ENCODE measurements at places on chromosomes 6 and 20. TPM values are rescaled to one million over a fixed set of nuclear protein-coding genes. Genes with fewer than 3 reads are reported as not detected.

DNA sequence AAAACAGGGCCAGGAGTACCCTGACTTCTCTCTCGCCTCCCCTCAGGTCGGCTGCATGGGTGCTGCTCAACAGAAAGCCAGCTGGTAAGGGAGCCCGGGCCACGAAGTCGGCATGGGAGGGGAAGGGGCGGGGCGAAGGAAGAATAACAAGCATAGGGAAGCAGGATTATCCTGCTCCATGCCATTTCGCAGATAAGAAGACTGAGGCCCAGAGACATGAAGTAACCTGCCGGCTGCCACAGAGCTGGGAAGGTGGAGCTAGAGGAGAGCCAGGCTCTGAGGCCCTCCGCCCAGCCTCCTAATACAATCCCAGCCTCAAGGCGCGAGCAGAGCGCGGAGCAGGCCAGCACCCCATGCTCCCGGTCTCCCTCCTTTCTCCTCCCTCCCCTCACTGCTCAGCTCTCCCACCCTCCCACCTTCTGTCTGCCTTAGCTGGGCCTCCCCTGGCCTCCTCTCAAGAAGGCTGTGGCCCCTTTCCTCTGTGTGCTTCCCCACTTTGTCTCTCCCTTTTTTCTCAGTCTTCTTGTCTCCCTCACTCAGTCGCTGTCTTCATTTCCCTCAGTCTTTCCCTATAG lies 13.2 kb upstream of the HMGA1 start:
- no peaks in the 10 kb centered on the region for H3K36me3 ChIP-seq
- no peak for DNase-seq
- H3K4me1 ChIP-seq, result peaks cover 12% of the 10 kb centered on the region
- H3K27ac ChIP-seq, result peak overlapping the region; percentile 45

DNA sequence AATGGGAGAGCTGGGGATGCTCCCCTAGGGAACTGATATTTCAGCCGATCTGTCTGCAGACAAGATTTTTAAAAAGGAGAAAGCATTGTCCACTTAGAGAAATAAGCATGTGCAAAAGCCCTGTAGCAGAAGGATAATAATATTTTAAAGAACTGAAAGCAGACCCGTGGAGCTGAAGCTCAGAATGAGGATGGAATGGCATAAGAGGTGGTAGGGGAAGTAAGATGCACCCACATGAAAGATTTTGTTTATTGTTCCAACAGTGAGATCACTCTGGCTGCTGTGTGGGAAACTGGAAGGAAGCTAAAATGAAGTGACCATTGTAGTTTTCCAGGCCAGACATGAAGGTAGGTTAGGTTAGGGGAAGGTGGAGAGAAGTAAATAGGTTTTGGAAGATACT lies 266.4 kb upstream of the PRDM1 start:
- no peak overlapping the region for H3K27ac ChIP-seq
- H3K36me3 ChIP-seq, result no peaks in the 10 kb centered on the region
- H3K27me3 ChIP-seq, result no peaks in the 10 kb centered on the region
- no peaks in the 10 kb centered on the region for H3K4me1 ChIP-seq
- no peak overlapping the region for H3K4me3 ChIP-seq
- no peak for DNase-seq

- DNase-seq, result peak; percentile 54
- H3K4me1 ChIP-seq, result peaks cover 46% of the 10 kb centered on the region
- peaks cover 29% of the 10 kb centered on the region for H3K36me3 ChIP-seq
- H3K27me3 ChIP-seq, result no peaks in the 10 kb centered on the region
Observed at GRCh38 chr20:62405108-62405980, 1.7 kb downstream of the CABLES2 start.

DNA sequence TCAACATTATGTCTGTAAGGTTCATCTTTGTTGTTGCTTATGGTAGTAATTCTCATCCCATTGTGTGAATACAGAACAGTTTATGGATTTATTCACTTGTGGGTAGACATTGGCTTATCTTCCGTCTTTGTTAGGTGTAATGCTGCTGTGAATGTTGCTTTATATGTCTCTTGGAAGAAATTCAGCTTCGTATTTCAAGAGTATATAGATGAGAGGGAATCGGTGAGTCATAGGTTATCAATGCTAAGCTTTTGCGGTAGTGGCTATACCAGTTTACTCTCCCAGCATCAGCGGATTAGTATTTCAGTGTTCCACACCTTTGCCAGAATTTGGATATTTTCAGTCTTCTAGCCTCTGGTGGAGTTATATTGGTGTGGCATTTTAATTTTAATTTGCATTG lies 77.8 kb downstream of the ZFAND3 start:
- H3K4me3 ChIP-seq, result no peak overlapping the region
- H3K27me3 ChIP-seq, result no peaks in the 10 kb centered on the region
- no peaks in the 10 kb centered on the region for H3K4me1 ChIP-seq
- no peak overlapping the region for H3K27ac ChIP-seq
- DNase-seq, result no peak

- H3K27me3 ChIP-seq, result no peaks in the 10 kb centered on the region
- no peak overlapping the region for H3K4me3 ChIP-seq
- no peaks in the 10 kb centered on the region for H3K36me3 ChIP-seq
- DNase-seq, result no peak
Observed at GRCh38 chr6:9937031-9937763, 477.7 kb downstream of the TFAP2A start.

GRCh38 chr6:3418496-3419060 lies 38.3 kb downstream of the SLC22A23 start:
- H3K36me3 ChIP-seq, result peaks cover 8% of the 10 kb centered on the region
- no peaks in the 10 kb centered on the region for H3K27me3 ChIP-seq
- H3K4me1 ChIP-seq, result peaks cover 38% of the 10 kb centered on the region
- DNase-seq, result peak; percentile 81
- H3K27ac ChIP-seq, result peak overlapping the region; percentile 76

GRCh38 chr6:24321538-24322162 lies 36.2 kb downstream of the DCDC2 start:
- H3K27ac ChIP-seq, result no peak overlapping the region
- H3K4me1 ChIP-seq, result no peaks in the 10 kb centered on the region
- H3K4me3 ChIP-seq, result no peak overlapping the region
- no peaks in the 10 kb centered on the region for H3K27me3 ChIP-seq
- no peak for DNase-seq

DNA sequence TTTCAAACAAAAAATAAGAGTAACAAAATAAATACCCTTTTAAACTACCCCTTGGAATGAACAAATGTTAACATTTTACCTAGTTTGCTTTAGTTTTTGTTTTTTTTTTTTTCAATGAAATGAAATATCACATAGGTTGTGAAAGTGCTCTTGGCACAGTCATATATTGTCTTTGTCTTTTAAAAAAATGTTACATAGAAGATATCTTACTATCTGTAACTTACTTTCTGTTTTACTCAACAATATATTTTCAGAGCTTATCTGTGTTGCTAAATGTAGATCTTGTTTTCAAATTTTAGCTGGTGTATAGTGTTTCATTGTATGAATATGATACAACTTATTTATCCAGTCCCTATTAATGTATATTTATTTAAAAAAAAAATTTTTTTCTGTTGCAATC lies 8.6 kb downstream of the CEP57L1 start:
- H3K36me3 ChIP-seq, result no peaks in the 10 kb centered on the region
- H3K27ac ChIP-seq, result no peak overlapping the region
- no peaks in the 10 kb centered on the region for H3K4me1 ChIP-seq
- no peak for DNase-seq
- no peaks in the 10 kb centered on the region for H3K27me3 ChIP-seq

DNA sequence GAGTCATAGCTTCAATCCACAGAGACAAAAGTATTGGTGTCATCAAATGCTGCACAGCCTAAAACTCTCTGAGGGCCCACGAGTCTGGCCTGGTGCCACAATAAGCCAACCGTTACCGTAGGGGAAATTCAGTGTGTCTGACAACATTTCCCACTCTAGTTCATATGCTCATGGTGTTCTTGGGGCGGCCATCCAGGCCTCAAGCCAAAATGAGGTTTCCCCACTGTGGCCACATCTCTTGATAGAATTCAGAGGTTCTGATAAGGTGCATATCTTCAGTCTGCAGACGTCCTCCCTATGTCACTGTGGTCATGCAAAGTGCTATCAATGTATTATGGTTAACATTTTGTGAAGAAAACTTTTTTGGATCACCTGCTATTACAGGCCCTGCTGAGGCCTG lies 627.7 kb downstream of the QKI start:
- H3K27me3 ChIP-seq, result no peaks in the 10 kb centered on the region
- H3K4me1 ChIP-seq, result no peaks in the 10 kb centered on the region
- no peak for DNase-seq
- H3K4me3 ChIP-seq, result no peak overlapping the region

GRCh38 chr6:167452338-167453081 lies 127.6 kb downstream of the TTLL2 start:
- no peaks in the 10 kb centered on the region for H3K4me1 ChIP-seq
- no peak overlapping the region for H3K27ac ChIP-seq
- peaks cover 6% of the 10 kb centered on the region for H3K27me3 ChIP-seq
- H3K36me3 ChIP-seq, result no peaks in the 10 kb centered on the region

DNA sequence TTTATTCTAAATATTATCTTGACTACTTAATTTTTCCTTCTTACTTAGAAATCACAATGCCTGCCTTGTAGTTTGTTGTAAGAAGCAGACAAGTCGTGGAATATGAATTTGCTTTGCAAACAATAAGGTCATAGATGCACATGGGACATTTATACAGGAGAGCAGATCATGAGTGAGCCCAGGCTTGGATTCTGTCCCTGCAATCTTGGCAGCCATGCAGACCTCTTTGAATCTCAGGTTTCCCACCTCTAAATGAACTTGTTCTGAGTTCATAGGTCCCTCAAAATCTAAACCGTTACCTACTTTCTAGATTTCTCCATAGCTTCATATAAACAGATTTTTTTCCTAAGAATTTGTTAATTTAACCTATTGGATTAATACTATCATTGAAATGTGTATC lies 19.5 kb downstream of the KIAA0408 start:
- H3K27ac ChIP-seq, result no peak overlapping the region
- H3K27me3 ChIP-seq, result no peaks in the 10 kb centered on the region
- no peak for DNase-seq
- H3K4me3 ChIP-seq, result no peak overlapping the region

DNA sequence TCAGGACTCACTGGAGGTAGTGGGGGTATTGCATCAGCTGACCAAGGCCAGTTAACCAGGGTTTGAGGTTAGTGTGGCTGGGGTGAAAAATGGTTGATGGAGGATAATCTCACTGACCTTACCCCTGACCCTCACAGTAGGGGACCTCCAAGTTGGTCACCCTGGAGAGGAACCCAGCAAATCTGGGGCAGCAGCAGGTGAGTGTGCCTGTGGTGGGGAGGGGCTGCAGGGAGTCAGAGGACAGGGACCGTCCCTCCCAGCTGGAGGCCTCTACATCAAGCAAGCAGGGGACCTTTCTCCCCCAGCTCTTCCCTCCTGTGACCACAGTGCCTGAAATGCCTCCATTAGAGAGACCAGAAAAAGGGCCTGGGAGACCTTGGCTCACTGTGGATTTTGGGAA lies 49.1 kb upstream of the ZNF337 start:
- no peaks in the 10 kb centered on the region for H3K4me1 ChIP-seq
- H3K4me3 ChIP-seq, result no peak overlapping the region
- no peaks in the 10 kb centered on the region for H3K27me3 ChIP-seq
- no peak overlapping the region for H3K27ac ChIP-seq
- no peaks in the 10 kb centered on the region for H3K36me3 ChIP-seq
- no peak for DNase-seq

- H3K27me3 ChIP-seq, result no peaks in the 10 kb centered on the region
- peak overlapping the region; percentile 66 for H3K4me3 ChIP-seq
- H3K4me1 ChIP-seq, result no peaks in the 10 kb centered on the region
- no peaks in the 10 kb centered on the region for H3K36me3 ChIP-seq
Observed at GRCh38 chr6:28105245-28105639, 19.2 kb upstream of the ZSCAN16 start.

GRCh38 chr6:27138837-27139755 lies 108.4 kb upstream of the PRSS16 start:
- peak overlapping the region; percentile 51 for H3K4me3 ChIP-seq
- H3K27ac ChIP-seq, result peak overlapping the region; percentile 89
- peak; percentile 94 for DNase-seq

- peaks cover 3% of the 10 kb centered on the region for H3K27me3 ChIP-seq
- DNase-seq, result no peak
- H3K27ac ChIP-seq, result no peak overlapping the region
- H3K36me3 ChIP-seq, result no peaks in the 10 kb centered on the region
Observed at GRCh38 chr6:159172091-159172491, 2.9 kb downstream of the FNDC1 start.

DNA sequence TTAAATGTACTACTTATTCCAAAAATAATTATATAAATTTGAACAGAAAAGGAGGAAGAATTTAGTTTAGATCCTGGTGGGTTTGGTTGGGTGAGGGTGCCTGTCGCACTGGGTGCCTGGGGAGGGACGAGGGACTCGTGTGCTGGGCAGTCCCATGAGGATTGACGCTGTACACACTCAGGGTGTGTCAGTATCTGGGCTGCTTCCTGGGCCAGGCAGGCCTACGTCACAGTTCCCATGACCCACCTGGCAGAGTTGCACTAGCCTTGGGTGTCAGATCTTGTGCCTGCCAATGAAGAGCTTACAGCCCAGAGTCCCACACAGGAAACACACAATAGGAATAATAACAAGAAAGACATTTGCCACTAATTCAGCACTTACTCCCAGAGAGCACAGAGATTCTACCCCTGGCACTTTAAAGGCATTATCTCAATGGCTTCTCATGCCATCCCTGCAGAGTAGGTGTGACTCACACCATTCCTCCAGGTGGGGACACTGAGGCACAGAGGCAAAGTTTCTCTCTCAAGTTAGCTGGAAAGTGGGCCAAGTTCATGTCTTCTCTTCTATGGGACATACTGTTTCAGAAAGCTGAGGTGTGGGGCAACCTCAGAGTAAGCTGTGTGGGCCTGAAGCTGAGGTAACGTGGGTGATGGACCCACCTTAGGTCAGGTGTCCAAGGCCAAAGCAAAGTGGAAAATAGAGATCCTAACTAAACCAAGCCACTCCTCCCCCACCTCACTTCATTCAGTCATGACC lies 1.3 kb upstream of the SDCBP2 start:
- DNase-seq, result peak; percentile 91
- no peaks in the 10 kb centered on the region for H3K27me3 ChIP-seq
- H3K27ac ChIP-seq, result peak overlapping the region; percentile 98
- H3K4me1 ChIP-seq, result peaks cover 56% of the 10 kb centered on the region
- H3K36me3 ChIP-seq, result peaks cover 13% of the 10 kb centered on the region

- no peaks in the 10 kb centered on the region for H3K27me3 ChIP-seq
- peaks cover 19% of the 10 kb centered on the region for H3K4me1 ChIP-seq
- H3K4me3 ChIP-seq, result no peak overlapping the region
- peaks cover 88% of the 10 kb centered on the region for H3K36me3 ChIP-seq
- no peak overlapping the region for H3K27ac ChIP-seq
- no peak for DNase-seq
Observed at GRCh38 chr6:15509335-15509933, 153.4 kb downstream of the DTNBP1 start.

DNA sequence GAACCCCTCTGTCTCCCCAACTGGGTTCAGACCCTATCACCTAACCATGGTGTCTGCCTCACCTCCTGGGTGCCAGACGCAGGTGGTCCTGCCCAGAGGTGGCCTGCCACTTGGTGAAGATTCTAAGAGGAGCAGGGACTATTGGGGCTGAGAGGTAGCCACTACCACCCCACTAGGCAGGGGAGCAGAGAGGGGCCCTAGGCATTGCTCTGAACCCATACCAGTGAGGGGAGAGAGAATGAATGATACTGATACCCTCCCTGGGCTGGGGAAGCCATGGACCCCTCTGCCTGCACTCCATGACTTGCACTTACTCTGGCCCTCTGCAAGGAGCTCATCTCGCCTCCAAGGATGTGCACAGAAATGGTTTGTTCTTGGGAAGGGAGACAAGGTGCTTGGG lies 31.7 kb upstream of the SPDEF start:
- no peak overlapping the region for H3K4me3 ChIP-seq
- no peaks in the 10 kb centered on the region for H3K27me3 ChIP-seq
- peaks cover 36% of the 10 kb centered on the region for H3K36me3 ChIP-seq
- H3K4me1 ChIP-seq, result peaks cover 29% of the 10 kb centered on the region
- no peak for DNase-seq
- H3K27ac ChIP-seq, result no peak overlapping the region

PDSS2 gene
- 26.1 TPM for total RNA-seq

PROKR2 gene
- total RNA-seq, result not detected

VGLL2 gene
- total RNA-seq, result not detected

XKR7 gene
- total RNA-seq, result 0.37 TPM

KHDRBS2 gene
- not detected for total RNA-seq

SYNCRIP gene
- total RNA-seq, result 42.7 TPM

DZANK1 gene
- total RNA-seq, result 4.3 TPM

TNNC2 gene
- not detected for total RNA-seq
